NAMALWA (cell line): ENCODE measurements at places on chromosomes 2 and 18.

DNA sequence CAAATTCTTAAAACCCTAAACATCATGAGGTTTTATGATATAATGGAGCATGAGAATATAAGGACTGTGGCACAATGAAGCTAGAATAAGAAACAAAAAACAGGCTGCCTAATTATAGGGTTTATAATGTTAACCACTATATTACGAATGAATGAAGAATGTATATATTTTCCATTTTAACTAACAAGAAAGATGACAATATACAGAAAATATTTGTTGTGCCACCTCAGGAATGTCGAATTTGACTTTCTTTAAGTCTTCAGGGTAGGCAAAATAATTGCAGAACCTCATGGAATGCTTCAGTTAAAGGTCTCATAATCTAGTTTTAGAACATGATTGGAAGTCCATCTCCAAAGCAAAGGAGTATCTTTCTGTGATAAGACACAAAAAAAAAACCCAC is 282.9 kb upstream of the SLC8A1 start:
- no peak for DNase-seq

- no peak for DNase-seq
Measured at GRCh38 chr2:232781765-232782164, 5.4 kb upstream of the KCNJ13 start.

- no peak for DNase-seq
Measured at GRCh38 chr18:59229191-59229590, 9.2 kb downstream of the GRP start.

GRCh38 chr2:81583311-81584108 is 1279.0 kb upstream of the LRRTM1 start:
- no peak for DNase-seq

GRCh38 chr18:48222118-48222517 is 187.1 kb downstream of the ZBTB7C start:
- peak; percentile 46 for DNase-seq

DNA sequence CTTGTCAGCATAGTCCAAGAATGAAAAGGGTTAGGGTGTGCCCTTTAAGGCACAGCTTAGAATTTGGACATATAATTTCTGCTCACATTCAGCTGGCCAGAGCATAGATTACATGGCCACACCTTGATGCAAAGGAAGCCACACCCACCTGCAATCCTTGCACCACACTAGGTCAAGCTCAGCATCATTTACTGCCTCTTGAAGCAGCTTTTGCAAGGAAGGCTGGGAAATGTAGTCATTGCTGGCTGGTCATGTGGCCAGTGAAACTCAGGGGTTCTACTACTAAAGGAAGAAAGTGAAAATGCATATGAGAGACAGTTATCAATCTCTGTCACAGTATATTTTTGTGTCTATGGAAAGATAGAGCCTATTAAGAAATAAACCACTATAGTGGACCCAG is 159.3 kb downstream of the GFPT1 start:
- DNase-seq = peak; percentile 18

GRCh38 chr2:220227266-220227920 is 600.0 kb downstream of the SLC4A3 start:
- DNase-seq = no peak

DNA sequence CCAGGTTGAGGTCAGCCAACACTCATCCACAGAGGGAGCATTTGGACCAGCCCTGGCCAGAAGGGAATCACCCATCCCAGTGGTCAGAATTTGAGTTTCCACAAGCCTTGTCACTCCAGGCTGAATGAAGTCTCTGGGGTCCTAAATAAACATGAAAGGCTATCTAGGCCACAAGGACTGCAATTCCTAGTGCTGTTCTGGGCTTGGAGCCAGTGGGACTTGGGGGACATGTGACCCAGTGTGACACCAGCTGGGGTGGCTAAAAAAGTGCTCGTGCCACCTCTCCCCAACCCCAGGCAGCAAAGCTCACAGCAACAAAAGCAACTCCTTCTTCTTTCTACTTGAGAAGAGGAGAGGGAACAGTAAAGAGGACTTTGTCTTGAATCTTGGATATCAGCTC is 91.7 kb downstream of the MDH1 start:
- DNase-seq = no peak

DNA sequence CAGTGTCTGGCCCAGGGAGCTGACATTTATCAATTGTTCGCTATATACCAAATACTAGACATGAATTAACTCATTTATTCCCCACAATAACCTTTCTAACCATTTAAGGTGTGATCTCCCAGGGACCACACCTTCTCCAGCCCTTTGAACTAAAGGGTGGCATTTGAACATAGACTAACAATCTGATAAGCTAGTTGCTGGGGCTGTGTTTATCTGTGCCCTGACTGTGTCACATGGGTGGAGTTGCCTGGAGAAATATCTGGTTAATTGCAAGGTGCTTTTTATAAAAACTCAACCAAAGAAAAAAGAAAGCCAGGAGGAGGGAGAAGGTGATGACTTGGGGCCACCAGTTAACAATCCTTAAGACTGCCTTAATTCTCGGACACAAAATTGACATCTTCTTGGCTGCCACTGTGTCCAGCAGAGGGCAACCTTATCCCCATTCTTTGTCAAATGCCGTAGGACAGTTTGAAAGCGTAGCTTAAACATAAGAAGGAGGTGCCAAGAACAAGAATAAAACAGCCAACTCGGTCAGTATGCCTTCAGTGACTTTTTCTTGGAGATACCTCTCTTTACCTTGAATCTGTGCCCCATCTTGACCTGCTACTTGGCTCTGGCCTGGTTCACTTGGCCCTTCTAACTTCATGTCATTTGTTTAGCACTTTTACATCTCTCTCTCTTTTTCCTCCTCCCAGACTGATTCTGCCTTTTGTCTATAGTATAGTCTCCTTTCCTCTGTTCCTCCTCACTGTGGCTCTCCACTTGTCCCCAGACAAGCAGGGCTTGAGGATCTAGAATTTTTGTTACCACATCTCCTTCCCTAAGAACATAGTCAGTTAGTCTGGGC is 183.4 kb downstream of the MYO3B start:
- peak; percentile 86 for DNase-seq

GRCh38 chr2:108399479-108399878 is 21.7 kb downstream of the SULT1C4 start:
- DNase-seq = no peak
